Sciatic nerve (tissue), 2 donors: ENCODE measurements at places on chromosomes 12 and 14.
A peak's percentile ranks its signal among the peaks of the same experiment; 100 is the strongest.

- no peak for DNase-seq
Observed at GRCh38 chr12:5746036-5746908, 198.8 kb downstream of the ANO2 start.

DNA sequence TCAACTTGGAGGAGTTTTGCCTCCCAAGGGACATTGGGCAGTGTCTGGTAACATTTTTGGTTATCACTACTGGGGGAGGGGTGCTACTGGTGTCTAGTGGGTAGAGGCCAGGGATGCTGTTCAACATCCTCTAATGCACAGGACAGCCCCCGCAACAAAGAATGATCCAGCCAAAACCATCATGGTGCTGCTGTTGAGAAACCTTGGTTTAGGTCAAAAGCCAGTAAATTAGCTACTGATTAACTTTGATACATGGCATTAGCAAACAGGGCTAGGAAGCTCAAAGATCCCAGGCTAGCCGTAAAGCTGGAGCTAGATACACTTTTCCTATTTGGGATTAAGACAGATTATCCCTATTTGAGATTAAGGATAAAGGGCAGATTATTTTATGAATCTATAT lies 8.8 kb downstream of the ALKBH2 start:
- DNase-seq = no peak

GRCh38 chr12:65977384-65977783 lies 153.1 kb downstream of the HMGA2 start:
- DNase-seq = no peak

DNA sequence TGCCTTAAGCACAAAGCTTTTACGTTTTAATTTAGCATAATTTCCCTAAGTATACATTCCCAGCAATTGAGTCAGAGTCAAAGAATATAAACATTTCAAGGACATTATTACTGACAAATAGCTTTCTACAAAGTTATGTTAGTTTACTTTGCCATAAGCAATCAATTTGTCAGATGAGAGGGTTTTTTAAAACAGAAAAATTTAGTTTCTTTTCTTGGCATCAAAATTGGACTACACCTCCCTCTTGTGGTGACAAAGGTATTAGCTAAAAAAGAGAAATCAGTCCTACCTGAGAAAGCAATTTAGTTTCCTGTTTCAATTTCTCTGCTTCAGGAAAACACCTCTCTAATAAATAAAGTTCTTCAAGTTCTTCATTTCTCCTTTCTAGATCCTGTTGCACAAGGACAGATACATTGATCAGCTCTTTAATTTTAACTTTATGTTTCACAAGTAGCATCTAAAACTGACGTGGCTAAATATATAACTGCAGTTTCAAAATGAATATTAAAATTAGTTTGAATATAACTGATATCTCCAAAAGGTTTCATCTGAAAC lies 39.9 kb downstream of the DNAI7 start:
- no peak for DNase-seq

- DNase-seq = peak; percentile 48
Observed at GRCh38 chr14:94114589-94115057, 4.1 kb downstream of the IFI27 start.

GRCh38 chr12:108169708-108170107 lies 40.6 kb downstream of the WSCD2 start:
- no peak for DNase-seq

- DNase-seq = no peak
Observed at GRCh38 chr14:85293612-85294234, 236.2 kb upstream of the FLRT2 start.

GRCh38 chr14:51914310-51914709 lies 53.9 kb downstream of the GNG2 start:
- no peak for DNase-seq

- DNase-seq = no peak
Observed at GRCh38 chr12:90299666-90300065, 591.0 kb upstream of the ATP2B1 start.

DNA sequence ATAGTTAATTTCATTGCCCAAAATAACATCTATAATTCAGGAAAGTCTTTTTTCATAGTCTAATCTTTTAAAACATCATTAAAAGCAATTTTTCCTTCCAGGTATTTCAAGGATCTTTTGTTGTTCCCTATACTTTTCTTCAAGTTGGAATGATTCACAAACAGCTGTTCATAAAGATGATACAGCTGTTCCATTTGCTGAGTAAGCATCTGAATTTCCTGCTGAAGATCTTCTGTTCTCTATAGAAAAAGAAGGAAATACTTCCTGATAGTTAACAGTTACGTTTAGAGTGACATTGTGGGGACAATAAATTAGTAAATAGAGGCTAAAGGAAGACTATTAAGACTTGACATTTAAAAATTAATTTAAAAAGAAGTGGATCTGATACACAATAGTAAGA lies 30.3 kb upstream of the ESR2 start:
- no peak for DNase-seq

DNA sequence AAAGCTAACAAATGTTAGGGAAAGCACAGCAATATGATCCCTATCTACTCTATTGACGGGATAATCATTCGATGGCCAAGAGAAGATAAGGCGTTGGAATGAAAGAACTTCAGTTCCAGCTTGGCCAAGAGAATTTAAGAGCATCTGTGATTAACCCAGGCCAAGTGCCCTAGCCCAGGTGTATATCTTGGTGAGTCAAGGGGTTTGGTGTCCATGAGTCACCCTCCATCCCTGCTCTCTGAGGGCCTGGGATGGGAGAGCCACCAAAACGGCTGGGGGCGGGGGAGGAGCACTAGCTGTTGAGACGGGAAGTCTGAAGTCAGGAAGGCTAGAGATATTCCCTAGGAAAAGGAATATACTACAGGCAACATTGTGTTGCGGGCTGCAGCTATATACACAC lies 13.0 kb downstream of the TBPL2 start:
- no peak for DNase-seq

DNA sequence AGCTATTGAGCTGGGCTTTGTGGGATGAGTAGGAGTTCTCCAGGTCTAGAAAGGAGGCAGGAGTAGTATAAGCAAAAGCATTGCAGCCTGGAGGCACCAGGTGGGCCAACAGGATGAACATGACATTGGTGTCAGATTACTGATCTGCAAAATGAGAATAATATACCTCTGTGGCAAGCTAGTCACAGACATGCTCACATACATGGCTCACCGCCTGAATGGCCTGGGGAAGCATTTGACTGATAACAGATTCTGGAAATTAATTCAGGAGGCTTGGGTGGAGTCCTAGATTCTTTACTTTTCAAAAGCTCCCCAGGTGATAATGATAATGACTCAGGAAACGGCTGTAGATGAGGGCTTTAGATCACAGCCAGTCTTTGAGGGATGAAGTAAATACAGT lies 709 bp downstream of the TCL1B start:
- DNase-seq = no peak

DNA sequence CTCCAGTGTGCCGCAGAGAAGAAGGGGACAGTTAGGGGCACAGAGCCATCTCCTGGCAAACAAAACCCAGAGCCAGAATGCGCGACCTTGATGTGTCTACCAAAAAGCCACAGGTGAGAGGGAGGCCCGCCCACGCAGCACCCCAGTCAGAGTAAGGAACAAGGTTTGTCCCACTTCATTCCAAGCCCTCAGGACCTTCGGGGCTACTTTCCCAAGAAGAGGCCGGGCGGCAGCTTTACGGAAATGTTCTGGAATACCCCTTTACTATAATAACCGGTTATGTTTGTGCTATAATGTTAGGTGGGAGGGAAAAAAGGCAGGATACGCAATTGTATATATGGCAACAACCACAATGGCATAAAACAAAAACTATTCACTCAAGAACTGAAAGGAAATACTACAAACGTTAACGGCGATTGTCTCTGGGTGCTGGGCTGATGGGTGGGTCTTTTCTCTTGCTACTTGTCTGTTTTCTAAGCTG lies 12.3 kb downstream of the CCDC88C start:
- DNase-seq = no peak

DNA sequence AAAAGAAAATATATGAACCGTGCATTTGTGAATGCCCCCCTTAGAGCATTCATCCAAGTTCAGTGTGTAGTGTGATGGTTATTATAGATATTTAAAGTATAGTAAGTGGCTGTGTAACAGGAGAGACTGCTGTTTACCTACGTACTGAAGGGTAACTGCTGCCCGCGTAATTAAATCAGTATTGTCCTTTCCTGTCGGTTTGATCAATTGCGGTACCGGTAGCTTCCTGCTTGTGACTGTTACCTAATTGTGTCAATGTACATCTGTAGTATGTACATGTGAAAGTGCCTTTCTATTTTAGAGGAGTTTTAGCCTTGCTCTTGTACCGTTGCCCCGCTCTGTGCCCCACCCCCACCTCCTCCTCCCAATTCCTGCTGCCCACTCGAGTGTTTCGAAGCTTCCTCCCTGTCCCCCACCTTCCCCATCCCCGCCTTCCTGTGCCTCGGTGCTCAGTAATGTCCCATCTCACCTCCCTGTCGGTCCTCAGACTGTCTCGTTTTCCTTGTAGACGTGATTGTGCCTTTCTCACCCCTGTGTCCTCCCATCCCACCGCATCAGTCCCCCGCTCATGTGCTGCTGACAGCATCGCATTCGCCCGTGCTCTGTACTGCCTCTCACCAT lies 75.0 kb downstream of the KICS2 start:
- no peak for DNase-seq

GRCh38 chr14:76640923-76641395 lies 120.3 kb upstream of the VASH1 start:
- DNase-seq = no peak

- DNase-seq = peak; percentile 56
Observed at GRCh38 chr14:104870368-104871144, 5.5 kb downstream of the CEP170B start.

DNA sequence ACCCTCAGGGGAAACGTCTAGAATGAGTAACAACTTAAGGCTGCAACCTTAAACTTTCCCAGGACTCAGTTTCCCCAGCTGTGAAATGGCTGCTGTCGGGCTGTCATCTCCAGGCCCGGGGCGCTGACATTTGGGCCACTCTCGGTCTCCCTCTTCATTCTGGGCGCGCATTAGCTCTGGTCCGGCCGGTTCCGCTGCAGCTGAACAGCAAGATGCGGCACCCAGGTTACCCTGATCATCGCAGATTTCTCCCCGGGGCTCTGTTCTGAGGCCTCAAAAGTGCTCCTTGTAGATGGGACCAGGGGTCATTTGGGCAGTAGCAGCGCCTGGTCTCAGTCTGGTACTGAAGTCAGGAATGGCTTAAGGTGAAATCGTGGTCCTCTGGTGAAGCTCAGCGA lies 890 bp upstream of the BCL7A start:
- no peak for DNase-seq
